ENCODE measurements at places on chromosomes 12 and 14.

DNA sequence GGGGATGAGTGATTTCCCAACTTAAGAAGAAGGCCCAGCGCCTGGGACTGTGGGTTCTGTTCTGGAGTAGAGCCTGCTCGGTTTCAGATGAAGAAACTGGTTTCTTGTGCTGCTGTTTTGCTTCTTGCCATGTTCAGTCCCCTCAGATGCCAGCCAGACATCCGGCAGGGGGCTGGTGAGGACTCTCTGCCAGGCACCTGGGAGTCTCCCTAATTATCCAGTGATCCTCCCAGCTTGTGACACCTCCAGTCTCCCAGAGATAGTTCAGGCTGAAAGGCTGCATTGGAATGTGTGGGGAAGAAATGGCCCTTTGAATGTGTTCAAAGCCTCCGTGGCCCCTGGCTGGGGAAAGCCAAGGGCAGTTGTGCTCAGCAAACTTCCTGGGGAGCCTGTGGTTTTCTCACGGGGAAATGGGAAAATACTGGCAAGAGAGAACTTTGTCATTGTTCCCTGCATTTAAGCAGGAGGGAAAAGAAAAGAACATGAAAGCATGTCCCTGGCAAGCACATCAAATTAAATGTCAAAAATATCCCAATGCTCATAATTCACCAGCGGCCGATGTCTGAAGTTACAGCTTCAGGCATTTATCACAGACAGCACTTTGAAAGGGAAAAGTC is 8.5 kb upstream of the SERPINA12 start:
- no peak for DNase-seq

DNA sequence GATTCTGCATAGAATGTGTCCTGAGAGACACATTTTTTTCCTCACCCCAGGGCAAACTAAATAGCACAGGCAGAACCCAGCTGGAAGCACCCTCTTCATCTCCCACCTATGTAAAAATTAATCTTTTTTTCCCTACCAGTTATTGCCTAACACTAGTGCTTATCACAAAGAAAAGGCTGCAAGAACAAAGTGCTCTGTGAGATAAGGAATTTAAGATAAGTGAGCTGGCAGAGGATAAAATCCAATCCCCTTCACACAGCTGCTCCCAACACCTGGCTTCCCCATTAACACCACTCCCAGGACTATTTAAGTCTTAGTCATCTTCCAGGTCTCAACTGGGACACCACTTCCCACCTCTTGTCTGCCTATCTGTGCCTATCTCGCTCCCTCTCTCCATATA is 75.2 kb downstream of the TTC9 start:
- no peak for DNase-seq

GRCh38 chr14:52042371-52043289 is 26.2 kb downstream of the NID2 start:
- DNase-seq: no peak

DNA sequence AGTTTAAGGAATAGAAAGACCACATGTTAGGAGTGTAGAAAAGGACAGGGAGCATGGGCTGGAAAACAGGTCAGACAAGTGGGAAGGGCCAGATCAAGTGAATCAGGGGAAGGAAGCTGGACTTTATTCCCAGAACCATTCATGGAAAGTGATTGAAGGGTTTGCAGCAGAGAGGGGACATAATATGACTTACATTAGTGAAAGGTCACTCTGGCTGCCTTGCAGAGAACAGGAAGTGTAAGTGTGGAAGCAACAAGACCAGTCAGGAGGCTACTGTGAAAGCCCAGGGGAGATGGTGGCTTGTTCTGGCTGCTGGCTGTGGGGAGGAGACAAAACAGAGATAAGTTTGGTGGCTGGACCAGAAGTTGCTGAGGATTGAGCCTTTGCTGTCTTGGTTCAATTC is 69.1 kb downstream of the VCPKMT start:
- DNase-seq: no peak

DNA sequence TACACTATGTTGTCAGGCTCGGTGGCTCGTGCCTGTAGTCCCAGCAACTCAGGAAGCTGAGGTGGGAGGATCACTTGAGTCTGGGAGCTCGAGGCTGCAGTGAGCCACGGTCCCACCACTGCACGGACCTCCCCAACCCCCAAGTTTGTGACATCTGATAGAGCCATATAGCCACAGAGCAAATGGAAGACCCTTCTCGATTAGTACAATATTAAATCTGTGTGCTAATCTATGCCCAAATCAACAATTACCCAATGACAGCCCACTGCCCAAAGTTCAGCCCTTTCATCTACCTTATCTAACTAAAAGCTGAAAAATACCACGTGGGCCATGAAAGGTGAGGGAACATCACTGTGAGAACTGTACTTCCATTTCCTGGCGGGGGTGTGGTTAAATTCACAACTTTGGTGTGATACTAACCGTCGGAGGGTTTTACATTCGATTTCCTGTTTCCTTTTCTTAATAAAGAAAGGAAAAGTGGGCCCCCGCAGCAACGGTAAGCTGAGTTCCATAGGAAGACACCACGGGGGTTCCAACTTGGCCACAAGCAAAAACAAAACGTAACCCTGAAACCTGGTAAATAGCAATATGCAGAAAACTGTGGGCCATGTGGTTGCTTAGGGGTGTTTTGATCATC is 31.2 kb upstream of the FOS start:
- no peak for DNase-seq

- DNase-seq: no peak
Measured at GRCh38 chr12:92259291-92259690, 113.6 kb upstream of the BTG1 start.

DNA sequence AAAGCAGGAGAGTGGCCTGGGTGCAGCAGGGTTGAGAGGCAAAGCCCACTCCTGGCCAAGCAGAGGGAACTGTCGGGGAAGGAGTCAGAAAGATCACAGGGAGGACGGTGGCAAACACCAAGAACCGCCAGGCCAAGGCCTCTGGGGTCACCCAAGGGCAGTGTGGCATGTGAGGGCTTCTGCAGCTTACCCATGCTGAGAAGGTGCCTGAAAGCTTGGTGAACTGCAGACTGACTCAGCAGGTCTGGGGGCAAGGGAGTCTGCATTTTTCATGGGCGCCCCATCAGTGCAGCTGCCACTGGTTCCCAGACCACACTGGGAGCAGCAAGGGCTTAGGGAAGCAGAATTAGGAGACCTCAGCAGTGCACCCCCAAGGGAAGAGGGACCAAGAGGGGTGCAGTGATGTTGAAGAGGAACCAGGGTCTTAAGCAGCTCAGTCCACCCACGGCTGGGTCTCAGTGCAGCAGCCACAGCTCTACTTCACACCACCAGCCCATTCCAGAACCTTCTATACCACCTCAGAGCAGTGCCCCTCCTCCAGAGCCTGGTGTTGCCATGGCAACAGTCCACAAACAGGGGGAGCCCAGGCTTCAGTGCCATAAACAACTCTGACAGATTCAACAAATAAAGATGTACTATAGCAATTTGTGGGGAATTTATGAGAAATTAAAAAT is 59.4 kb downstream of the ITPK1 start:
- DNase-seq: no peak

DNA sequence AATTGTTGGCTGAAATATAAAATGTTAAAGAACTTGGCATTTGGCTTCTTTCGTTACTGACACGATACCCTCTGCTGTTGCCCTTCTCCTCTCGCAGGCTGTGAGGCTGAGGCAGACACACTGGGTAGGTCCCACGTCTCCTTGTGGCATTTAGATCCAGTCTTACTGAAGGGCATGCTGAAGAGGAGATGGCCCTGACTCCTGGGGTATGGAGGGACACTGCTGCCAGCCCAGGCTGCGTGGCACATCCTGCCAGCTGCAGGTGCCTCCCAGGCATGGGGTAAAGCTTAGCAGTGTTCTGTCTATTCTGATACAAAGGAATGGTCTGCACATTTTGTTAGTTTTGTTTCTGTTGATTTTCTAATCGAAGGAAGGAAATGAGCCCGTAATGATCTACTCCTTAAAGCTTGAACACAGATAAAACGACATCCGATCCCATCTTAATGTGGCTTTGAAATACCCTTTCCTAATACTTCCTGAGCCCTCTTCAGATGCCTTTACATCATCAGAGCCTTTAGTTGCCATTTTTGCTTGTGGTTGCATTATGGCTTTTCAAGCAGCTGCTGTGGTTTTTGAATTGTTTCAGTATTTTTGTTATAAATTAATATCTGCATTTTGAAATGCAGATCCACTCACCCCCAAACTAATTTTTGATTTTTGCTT is 61.1 kb downstream of the WDR20 start:
- DNase-seq: no peak

GRCh38 chr12:57131896-57132744 is 3.8 kb downstream of the LRP1 start:
- no peak for DNase-seq

- no peak for DNase-seq
Measured at GRCh38 chr12:13211191-13211858, 14.8 kb downstream of the EMP1 start.

- no peak for DNase-seq
Measured at GRCh38 chr14:35766700-35767082, 42.4 kb downstream of the RALGAPA1 start.

DNA sequence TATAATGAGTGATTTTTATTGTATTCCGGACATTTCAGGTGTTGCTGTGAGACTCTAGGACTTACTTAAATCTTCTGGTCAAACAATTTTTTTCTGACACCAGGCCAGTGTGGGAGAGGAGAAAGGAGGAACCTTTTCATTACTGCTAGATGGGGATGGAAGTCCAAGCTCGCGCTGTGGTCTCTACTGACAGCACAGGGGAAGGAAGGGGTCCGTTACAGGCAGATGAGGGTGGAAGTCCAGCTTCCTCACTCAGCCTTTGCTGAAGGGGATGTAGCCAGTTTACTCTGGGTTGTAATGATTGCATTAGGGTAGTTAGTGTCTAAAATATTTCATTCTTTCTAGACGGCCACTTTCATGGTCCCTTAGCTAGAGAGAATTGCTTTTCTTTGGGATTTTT is 26.3 kb upstream of the ST8SIA1 start:
- DNase-seq: no peak

All from activated T-helper 1 cell treated with anti-CD3 and anti-CD28 coated beads, Interleukin-2, amount 50 U/mL, for 16 hours (primary cell).